Lung (tissue), 17 donors: ENCODE measurements at places on chromosomes 6 and 20.
A peak's percentile ranks its signal among the peaks of the same experiment; 100 is the strongest.

- H3K4me3 ChIP-seq, result no peak overlapping the region
- no peak overlapping the region for H3K27ac ChIP-seq
- peak; percentile 69 for DNase-seq
- peaks cover 6% of the 10 kb centered on the region for H3K36me3 ChIP-seq
These were observed 118.1 kb upstream of the TMEM181 start for GRCh38 chr6:158441716-158442215.

GRCh38 chr6:2875359-2876191, 27.5 kb downstream of the SERPINB9 start:
- peaks cover 14% of the 10 kb centered on the region for H3K4me1 ChIP-seq
- H3K36me3 ChIP-seq, result no peaks in the 10 kb centered on the region
- H3K27me3 ChIP-seq, result no peaks in the 10 kb centered on the region
- peak overlapping the region; percentile 75 for H3K27ac ChIP-seq
- DNase-seq, result peak; percentile 54
- H3K4me3 ChIP-seq, result peak overlapping the region; percentile 29

- H3K4me3 ChIP-seq, result no peak within 1 kb of the TSS
- DNase-seq, result no peak
- H3K4me1 ChIP-seq, result no peaks in the 10 kb centered on the region
- H3K36me3 ChIP-seq, result no peaks in the 10 kb centered on the region
These were observed at the start of gene HLA-DRB1 for GRCh38 chr6:32589596-32590449. Gene HLA-DRB1 (minus strand): TSS chr6:32589848. CDS start chr6:32589742, 106 bp downstream.

DNA sequence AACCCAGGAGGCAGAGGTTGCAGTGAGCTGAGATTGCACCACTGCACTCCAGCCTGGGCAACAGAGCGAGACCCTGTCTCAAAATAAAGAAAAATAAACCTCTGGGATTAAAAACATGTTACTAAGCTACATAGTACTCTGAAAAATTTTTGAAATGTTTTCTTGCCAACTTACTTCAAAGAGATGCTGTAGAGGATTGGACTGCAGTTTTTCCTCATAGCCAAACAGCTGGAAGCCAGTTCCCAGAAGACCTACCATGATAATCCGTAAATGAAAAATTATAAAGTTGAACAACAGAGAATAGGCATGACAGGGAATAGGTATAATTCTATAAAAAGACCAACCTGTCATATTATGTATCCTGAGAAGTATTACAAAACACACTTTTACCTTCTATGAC, 48.0 kb downstream of the RARS2 start:
- H3K27me3 ChIP-seq, result no peaks in the 10 kb centered on the region
- H3K36me3 ChIP-seq, result peaks cover 13% of the 10 kb centered on the region
- DNase-seq, result no peak

- no peaks in the 10 kb centered on the region for H3K36me3 ChIP-seq
- no peak overlapping the region for H3K4me3 ChIP-seq
- peak; percentile 15 for DNase-seq
These were observed 6.9 kb upstream of the CST11 start for GRCh38 chr20:23459461-23460150.
